ENCODE measurements at places on chromosomes 7 and 10. TPM values are rescaled to one million over a fixed set of nuclear protein-coding genes. Genes with fewer than 3 reads are reported as not detected.

Gene KIF11
- total RNA-seq: 55.7 TPM

Gene CYP2C8
- 0.46 TPM for total RNA-seq

- DNase-seq: no peak
Measured at GRCh38 chr7:41136551-41136950, 566.3 kb downstream of the INHBA start.

GRCh38 chr10:12180221-12180974 lies 15.3 kb downstream of the NUDT5 start:
- DNase-seq: peak; percentile 17

- no peak for DNase-seq
Measured at GRCh38 chr7:92622030-92622429, 31.8 kb upstream of the FAM133B start.

- peak; percentile 82 for DNase-seq
Measured at GRCh38 chr7:158317238-158318205, 270.1 kb downstream of the PTPRN2 start.

DNA sequence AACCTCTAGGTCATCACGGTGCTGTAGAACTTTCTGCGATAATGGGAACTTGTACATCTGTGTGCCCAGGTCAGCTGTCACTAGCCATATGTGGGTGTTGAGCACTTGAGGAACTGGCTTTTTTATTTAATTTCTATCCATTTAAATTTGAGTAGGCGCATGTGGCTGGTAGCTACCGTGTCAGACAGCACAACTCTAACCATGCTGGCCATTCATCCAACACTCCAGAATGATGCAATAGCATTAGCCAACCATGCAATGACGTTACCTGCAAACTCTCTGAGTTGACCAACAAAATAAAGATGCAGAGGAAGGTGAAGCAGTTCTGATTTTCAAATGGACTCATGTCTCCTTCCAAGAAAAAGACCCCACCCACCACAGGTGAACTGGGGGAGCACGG lies 24.4 kb upstream of the CHST15 start:
- DNase-seq: no peak

Gene RUFY2
- 10.7 TPM for total RNA-seq

- no peak for DNase-seq
Measured at GRCh38 chr10:72800741-72801092, 92.8 kb upstream of the OIT3 start.
